NCI-H226 (cell line): ENCODE measurements at places on chromosomes 12 and 14.
A peak's percentile ranks its signal among the peaks of the same experiment; 100 is the strongest.

DNA sequence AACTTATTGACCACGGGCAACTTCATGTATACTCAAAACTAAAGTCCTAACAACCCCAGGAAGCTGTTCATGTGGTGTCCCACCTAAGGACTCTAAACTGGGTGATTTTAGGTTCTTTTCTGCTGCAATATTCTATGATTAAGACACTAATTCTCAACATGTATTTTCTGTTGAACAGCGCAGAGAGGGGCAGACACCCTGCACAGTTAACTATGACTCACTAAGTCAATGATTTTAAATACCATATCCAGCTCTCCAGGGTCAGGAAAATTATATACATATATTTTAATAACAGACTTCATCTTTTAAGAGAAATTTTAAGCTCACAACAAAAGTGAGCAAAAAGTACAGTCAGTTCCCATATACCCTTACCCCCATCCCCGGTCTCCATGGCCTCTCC, 85.0 kb downstream of the FOXN3 start:
- DNase-seq = no peak

DNA sequence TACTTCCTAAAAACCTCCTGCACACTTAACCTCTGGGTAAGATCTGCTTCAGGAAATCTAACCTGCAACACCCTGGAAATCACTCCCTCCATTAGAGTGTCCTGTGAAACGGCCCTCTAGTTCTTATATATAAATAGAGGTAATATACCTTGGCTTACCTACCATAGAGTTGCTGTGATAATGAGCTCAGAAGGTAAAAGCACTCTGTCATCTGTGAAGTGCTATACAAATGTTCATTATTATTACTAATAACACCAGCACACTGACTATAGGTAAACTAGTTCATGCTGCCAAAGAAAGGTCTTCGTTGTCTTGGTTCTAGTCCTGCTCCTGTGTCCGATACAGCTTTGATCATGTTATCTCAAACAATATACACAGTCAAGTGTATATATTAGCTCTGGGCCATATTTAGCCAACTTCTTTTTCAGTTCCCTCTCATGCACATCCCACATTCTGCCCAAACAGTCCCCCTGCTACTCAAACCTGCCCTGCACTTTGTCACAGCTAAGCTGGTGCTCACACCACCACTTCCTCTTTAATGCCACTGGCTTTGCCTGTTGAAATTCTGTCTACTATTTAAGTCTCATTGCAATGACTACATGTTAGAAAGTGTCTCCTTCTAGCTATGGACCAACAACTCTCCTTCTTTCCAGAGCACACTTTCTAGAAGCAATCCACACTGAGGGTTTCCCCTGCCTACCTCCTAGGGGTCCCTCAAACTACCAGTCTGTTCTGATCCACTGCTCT, 5.1 kb downstream of the E2F7 start:
- DNase-seq = no peak

GRCh38 chr14:22566845-22567244, 22.2 kb downstream of the DAD1 start:
- DNase-seq = no peak

- no peak for DNase-seq
Measured at GRCh38 chr14:96442355-96442754, 50.4 kb downstream of the AK7 start.

DNA sequence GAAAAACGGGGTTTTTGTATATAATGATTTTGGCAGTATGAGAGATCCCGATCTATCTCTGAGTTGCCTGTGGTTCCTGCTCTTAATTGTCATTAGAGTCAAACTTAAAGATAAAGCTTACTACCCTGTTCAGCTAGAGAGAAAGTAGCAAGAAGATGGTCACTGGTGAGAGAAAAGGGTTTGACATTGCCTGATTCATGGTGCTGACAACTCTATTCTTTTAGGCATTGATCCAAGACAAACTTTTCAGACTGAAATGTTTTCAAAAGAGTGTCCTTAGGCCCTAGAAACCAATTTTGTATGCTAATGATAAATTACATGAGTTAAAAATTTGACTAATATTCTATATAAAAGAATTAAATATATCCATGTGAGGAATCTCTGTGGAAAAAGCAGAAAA, 35.1 kb downstream of the PELI2 start:
- no peak for DNase-seq

DNA sequence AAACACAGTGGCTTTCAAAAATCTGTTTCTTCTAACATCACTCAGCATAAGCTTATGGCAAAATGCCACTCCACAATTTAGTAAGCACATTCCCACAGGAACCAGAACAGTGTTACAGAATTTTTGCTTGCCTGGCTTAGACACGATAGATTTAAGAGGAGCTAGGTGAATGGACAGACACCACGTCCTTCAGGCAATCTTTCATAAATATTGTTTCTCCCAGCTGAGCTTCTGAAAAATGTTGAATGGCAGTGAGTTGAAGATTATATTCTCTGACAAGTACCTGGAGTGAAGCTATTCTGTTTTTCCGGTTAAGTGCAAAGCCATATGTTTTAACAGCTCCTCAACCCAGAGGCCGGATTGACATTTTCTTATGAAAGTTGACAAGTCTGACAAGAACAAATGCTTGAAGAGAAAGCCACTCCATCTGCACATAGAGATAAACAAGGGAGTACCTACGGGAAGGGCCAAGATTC, 102.0 kb downstream of the FSCB start:
- DNase-seq = no peak

GRCh38 chr14:59330455-59330854, 134.7 kb downstream of the GPR135 start:
- no peak for DNase-seq

DNA sequence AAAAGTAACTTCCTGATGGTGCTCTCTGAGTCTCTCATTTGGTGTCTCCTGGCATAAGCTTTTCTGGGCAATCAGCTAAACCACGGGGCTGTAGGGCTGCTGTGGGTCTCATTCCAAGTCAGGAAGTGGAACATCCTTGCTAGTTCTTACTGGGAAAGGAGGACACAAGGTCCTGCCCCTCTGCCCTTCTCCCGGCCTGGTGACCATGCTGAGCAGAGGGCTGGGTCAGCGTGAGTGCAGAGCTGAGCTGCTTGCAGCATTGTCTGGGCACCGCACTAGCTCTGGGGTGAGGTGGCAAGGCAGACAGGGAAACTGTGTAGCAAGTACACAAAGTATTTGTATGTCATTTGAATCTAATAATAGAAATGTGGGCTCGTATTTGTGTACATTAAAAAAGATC, 45.0 kb upstream of the ASPG start:
- DNase-seq = no peak

DNA sequence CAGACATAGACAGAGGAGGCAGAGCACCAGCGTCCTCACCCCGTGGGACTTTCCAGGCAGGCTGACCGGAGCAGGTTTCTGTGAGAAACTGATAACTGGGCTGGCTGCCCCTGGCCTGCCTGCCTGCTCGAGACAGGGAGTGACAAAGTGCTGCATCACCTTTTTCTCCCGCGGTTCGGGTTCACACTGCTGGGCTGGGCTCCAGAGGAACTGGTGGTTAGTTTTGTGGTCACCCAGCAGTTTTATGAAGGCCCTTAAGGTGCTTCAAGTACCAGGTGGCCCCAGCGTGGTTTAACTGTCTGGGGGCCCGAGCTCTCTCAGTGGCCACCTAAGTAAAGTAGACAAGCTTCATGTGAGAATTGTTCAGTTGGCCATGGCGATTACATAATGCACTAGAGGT, 1073.6 kb downstream of the BCL11B start:
- no peak for DNase-seq

GRCh38 chr14:33653308-33653695, 297.6 kb downstream of the EGLN3 start:
- no peak for DNase-seq

- no peak for DNase-seq
Measured at GRCh38 chr12:102814691-102815367, 102.2 kb downstream of the PAH start.

- no peak for DNase-seq
Measured at GRCh38 chr14:99003646-99004045, 268.4 kb downstream of the BCL11B start.

- DNase-seq = peak; percentile 89
Measured at GRCh38 chr14:24093901-24094840, at the start of gene PCK2. Gene PCK2, plus strand, starts transcription at chr14:24094311. Its CDS starts 95 bp downstream, at chr14:24094406.

GRCh38 chr12:91890742-91891141, 254.9 kb downstream of the BTG1 start:
- DNase-seq = no peak

- DNase-seq = no peak
Measured at GRCh38 chr12:130195776-130196175, 33.5 kb downstream of the FZD10 start.

DNA sequence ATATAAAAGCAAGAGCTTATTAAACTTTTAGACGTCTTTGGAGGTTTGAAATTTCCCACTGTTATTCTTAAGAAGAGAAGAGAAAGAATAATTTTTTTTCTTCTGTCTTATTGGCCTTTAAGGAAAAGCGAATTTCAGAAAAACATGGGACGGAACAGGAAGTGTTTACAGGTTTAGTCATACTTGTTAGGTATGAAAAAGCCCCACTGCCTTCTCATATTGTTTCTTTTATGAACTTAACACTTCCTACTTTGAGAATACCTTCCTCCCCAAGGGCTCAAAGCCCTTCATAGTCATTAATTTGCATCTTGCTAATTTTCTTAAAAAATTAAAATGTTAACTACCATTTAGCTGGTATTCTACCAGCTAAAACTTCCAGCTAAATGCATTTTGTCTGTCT, 82.0 kb downstream of the ETV6 start:
- peak; percentile 65 for DNase-seq

DNA sequence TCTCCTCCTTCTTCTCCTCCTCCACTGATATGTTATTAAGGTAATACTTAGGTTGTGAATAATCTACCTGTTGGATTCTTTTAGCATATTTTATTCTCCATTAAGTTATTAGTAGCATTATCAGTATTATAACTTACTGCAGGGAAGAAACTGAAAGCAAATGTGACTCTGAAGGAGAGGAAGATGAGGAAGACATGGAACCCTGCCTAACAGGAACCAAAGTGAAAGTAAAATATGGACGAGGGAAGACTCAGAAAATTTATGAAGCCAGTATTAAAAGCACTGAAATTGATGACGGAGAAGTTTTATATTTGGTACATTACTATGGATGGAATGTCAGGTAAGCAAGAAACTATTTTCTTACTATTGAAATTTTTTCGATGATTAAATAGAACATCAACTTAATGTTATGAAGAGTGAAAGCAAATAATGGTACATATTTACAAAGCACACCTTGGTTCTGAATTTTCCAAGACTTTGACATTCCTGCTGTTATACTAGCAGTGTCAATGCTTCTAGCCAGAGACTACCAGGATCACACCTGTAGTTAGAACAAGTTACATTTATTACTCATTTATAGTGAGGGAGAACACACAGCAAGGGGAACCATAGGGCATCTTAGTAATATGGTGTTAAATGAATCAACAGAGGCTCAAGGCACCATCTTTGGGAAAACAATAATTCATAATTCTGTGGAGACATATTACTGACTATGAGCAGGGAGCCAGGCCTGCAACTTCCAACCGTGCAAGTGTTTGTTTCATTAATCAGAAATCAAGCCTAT, 42.0 kb upstream of the TOMM20L start:
- no peak for DNase-seq

GRCh38 chr12:52070185-52070925, 577 bp downstream of the ATG101 start:
- no peak for DNase-seq

DNA sequence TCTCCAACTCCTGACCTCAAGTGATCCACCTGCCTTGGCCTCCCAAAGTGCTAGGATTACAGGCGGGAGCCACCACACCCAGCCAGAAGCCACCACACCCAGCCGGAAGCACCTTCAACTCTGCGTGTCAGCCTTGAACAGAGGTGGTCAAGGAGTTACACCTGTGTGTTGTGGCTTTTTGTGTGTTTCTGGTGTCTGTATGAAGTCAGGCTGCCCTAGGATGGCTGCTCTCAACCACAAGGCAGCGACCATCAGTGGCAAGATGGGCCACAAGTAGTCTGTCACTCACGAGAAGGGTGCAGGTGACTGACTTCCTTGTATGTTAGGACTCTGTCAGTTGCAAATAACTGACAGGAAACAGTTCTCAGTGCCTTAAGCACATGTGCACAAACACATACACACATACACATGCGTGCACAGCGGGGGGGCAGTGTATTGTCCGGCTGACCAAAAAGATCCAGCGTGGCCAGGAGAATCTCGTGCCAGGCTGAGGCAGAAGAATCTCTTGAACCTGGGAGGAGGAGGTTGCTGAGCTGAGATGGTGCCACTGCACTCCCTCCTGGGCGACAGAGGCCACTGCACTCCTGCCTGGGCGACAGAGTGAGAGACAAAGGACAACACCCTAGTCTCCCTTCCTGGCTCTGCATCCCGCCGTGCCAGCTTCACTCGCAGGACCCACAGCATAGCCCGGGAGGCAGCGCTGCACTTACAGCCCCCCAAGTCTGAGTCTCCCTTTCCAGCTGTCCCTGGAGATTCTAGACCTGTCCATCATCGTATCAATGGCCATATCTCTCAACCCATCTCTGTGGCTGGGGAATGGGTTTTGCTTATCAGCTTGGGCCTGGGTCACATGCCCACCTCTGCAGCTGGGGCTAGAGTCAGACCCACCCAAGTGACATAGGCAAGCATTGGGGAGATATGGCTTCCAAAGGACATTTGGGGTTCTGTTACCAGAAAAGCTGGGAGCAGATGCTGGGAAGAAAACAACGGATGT, 13.7 kb downstream of the P2RX4 start:
- DNase-seq = no peak

DNA sequence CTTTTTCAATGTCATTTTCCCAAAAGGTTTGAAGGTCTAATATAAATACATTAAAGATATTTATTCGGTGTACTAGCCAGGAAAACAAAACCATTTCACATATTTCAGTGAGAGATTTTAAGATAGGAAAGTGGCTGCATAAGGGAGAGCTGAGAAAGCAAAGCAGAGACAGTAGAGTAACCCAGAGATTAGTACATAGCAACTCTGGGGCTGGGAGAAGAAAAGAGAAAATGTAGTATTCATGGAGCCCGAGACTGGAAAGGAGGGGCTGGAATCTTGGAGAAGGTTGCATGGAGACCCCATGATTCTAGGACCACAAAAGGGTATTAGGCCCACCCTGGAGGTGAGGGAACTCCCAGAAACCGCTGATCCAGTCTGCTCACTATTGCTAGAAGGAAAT, 236.9 kb downstream of the PAWR start:
- no peak for DNase-seq

DNA sequence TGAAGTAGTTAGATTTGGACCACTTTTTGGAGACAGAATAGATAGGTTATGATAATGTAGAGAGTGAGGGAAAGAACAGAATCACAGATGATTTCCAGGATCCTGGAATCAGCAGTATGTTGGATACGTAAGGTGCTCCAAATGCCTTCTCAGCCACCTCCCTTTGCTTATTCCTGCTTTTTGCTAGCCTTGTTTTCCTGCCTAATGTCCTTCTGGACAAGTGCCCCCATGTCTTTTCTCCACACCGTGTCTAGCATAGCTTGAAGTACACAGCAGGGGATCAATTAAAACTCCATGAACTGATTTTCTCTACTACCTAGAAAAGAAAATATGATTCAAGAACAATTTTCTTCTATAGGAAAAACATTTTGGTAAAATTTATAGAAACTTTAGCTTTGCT, 144.0 kb downstream of the SYT1 start:
- no peak for DNase-seq

GRCh38 chr12:3662521-3662921, 90.4 kb downstream of the CRACR2A start:
- no peak for DNase-seq

- DNase-seq = no peak
Measured at GRCh38 chr12:95590775-95591174, 39.5 kb upstream of the USP44 start.
